ENCODE measurements at places on chromosomes 3 and 15.

GRCh38 chr3:128992926-128993460 lies 883 bp downstream of the CFAP92 start:
- no peak for DNase-seq

- no peak for DNase-seq
These were observed 122.7 kb upstream of the IGF1R start for GRCh38 chr15:98525661-98526001.

DNA sequence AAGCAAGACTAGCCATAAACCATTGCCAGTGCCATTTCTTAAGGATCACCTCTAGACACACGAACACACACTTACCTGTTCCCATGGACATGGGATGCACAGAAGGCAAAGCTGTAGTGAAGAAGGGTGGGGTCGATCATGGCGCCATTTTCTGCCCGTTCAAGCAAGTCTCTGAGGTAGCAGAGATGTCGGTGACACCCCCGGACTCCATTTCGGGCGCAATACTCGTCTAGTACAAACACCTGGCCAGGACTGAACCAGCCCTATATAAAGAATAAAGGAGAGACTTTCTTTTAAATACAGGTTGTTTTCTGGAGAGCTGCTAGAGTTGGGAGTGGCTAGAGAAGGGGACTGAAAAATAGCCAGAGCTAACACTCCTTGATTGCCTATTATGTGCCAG lies 159.4 kb upstream of the FEZF2 start:
- no peak for DNase-seq

- peak; percentile 22 for DNase-seq
These were observed 54.5 kb downstream of the IQSEC1 start for GRCh38 chr3:13018561-13019242.

DNA sequence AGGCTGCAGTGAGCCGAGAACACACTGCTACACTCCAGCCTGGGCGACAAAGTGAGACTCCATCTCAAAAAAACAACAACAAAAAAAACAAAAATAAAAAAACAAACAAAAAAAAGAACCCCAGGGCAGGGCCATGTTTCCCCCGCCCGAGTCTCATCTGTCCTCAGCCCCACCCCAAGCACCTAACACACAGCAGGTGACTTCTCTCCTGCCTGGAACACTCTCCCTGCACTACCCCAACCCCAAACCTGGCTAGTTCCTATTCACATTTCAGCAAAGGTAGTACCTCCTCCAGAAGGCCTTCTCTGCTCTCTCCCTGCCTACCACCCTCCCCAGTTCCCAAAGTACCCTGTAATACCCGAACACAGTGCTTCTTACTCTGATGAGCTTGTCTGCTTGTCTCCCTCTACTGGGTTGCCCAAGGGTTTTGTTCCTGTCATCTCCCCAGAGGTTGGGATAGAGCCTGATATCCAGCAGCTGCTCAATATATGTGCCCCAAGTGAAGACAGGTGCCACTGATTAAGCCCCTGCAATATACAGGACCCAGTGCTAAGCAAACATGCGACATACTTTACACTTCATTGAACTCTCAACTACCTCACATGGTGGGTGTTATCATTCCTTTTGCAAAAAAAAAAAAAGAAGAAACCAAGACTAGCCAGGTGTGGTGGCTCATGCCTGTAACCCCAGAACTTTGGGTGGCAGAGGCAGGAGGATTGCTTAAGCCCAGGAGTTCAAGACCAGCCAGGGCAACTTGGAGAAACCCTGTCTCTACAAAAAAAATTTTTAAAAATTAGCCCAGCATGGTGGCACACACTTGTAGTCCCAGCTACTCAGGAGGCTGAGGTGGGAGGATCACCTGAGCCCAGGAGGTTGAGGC lies 103.6 kb downstream of the DAPK2 start:
- DNase-seq: peak; percentile 15

DNA sequence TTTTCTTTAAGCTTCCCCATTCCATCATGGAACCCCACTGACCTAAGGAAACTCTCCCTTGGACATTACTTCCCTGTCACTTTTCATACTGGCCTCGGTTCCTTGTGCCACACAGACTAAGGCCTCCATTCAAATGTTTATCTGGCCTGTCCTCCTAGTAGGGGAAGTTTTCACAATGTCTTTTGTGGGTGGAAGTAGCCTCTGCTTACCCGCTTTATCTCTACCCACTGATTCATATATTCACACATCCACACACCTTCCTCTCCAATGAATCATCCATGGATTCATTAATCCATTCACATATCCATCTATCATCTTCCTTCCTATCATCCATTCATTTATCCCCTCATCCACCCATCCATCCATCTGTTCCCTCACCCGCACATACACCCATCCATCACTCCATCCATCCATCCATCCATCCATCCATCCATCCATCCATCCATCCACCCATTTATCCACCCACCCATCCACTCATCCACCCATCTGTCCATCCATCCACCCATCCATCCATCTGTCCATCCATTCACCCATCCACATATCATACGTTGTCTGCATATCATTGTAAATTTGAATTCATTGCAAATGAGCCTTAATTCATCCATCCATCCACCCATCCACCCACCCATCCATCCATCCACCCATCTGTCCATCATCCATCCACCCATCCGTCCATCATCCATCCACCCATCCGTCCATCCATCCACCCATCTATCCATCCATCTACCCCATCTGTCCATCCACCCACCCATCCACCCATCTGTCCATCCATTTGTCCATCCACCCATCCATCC lies 49.1 kb downstream of the IQSEC1 start:
- no peak for DNase-seq

- peak; percentile 80 for DNase-seq
These were observed 62.9 kb downstream of the FNDC3B start for GRCh38 chr3:172102123-172102882.

DNA sequence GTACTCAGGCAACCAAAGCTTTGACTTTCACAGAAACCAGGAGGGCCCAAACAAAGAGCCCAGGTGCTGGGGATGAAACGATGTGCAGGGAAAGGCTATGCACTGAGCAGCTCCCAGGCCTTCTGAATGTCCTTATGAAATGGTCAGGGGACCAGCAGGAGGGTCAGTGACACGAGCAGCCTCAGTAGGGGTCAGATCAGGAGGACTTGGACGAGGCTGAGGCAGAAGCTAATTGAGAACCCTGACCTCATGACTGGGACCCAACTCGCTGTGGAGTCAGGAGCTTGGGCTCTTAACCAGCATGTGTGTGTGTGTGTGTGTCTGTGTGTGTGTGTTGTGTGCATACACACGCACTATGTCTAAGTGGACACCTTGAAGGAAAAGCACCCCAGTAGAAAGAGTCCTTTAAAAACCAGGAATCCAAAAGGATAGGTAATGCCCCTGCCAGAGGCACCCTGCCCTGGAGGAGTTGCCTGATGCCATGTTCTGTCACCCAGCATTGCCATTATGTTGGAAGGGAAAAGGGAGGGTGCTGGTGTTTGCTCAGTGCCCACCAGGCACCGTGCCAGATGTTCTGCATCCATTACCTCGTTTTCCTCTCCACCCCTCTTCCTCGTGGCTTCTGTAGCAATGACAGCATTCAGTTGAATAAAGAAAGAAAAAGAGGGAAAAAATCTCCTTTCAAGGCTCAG lies 50.9 kb downstream of the CORO2B start:
- no peak for DNase-seq

DNA sequence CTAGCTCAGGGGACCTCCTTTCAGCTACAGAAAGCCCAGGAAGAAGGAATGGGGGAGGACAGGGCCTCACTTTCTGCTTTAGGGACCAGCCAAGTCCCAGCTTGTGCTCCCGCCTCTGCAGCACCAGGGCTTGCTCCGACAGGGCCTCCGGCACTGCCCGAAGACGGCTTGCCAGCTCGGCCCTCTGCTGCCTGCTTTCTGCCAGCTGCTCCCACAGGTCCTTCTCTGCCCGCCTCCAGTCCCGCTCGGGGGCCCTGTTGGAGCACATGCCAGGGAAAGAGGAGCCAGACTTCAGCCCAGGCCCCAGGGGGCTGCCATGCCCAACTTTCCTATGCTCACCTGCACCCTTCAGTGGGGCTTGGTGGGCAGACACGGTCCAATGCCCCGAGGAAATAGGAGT lies 4.3 kb upstream of the CLK3 start:
- no peak for DNase-seq

GRCh38 chr15:96695426-96695825 lies 364.9 kb downstream of the NR2F2 start:
- DNase-seq: no peak

DNA sequence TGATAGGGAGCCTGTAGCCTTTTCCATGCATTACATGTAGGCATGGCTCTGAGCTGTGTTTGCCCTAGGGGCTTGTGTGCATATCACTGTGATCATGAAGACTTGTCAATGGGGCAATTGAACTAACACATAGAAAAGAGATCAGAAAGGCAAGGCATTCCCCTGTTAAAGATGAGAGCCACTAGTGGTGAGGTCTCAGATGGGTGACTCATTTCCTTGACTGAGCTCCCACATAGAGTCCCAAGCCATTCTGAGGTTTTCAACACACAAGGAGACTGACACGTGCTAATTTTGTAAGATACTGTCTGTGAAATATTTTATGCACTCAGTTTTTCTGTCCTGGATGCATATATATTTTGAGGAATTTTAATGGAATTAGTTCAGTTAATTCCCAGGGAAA lies 53.8 kb downstream of the SAMMSON start:
- DNase-seq: no peak

GRCh38 chr15:42696626-42697025 lies 40.3 kb downstream of the CDAN1 start:
- no peak for DNase-seq

DNA sequence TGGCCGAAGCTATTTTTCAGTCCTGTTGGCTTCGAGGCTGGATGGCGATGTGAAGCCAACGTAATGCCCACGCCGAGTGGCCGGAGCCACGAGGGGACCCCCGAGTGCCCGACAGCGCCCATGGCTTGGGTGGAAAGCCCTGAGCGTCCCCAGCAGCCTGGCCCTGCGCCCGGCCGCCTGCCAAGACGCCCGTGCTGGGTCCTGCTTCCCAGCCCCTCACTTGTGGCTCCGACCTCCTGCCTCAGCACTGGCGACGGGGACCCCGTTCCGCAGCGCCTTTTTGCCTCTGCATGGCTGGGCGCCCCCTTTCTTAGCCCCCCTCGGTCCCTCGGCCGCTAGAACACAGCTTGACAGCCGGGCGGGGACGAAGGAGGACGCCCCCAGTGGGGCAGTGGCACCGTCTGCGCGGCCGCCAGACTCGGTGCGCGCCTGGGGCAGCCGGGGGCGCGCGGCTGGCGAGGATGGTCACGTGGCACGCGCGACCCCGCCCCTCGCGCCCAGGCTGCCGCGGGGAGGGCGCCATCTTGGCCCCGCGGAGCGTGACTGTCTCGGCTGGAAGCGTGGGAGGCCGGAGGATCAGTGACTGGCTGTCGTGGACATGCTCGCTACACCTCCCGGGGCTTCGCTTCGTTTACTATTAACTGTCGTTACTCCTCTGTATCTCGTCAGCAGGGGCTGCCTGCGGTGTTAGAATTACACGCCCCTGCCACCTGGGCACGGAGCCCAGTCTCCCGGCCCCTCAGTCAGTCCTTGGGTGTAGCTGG lies 626 bp upstream of the GPR176 start:
- peak; percentile 61 for DNase-seq

DNA sequence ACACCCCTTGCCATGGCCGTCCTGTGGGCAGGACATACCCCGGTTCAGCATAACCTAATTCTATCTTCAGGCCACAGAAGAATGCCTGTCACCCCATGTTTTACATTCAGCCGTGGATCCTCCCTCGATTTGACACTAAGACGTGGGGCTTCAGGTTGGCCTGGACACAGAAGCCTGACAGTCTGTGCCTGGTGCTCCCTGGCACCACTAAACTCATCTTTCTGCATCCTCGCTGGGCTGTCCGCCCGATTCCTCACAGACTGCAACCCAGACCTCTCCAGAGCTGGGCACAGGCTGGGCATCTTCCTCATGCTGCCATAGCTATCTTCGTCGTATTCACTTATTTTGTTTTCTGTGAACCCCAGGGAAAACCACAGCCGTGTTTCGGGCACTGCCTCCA lies 117.8 kb upstream of the IQSEC1 start:
- DNase-seq: no peak

DNA sequence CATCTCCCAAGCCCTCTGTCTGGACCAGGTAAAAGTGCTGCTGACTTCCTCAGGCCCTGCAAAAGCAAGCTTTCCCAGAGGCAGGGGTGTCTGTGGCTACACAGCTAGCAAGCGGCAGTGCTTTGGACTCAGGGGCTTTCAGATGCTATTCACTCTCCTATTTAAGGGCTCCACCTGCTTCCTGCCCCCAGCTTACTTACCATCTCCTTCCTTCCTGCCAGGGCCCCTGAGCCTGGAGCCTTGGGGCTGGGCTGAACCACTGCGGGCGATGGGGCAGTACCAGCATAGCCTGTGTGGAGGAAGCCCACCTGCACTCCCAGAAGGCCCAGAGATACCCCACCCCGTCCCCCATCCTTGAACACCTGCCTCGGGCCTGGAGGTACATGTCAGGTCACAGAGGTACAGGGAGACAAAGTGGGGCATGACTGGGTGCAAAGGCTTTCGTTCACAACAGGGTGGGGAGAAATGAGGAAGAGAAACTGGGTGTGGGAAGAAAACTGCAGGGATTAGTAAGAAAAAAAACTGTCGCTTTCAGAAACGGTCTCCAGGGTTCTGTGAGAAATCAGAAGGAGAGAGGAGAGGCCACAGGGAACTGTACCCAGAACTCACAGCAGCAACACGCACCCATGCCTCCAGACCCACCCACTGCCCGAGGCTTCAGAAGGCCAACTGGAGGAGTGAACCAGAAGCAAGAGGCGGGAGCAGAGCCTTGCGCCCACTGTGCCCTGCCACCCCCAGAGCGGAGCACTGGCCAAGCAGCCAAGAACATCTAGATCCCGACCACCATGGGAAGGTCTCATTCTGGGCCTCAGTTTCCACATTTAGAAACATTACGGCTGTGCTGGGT lies 49.5 kb downstream of the CCDC12 start:
- peak; percentile 96 for DNase-seq

DNA sequence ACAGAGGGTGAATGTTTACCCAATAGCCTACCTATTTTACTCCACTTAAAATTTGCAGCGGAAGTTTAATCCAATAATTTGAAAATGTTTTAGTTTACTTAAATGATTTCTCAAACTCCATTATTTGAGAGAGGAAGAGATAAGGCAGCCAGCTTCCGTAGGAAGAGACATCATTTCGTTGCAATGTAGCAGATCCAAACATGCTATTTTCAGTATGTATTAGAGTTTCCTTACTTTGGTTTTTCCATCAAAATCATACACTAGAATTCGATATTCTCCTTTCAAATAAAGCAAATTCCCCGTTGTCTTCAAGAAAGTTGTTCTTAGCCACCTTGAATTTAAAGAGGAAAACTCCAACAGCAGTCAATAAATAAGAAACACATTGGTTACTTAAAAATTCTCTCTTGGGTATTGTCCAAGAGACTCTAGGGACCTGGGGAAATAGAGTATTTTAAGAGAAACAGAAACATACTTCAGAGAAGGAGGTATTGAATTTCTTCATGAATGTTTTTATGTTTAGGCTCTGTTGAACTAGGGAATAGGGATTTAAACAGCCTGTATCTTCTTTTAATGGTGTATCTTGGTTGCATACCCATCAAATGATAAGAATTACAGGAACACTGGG lies 324.5 kb upstream of the GBE1 start:
- DNase-seq: no peak

GRCh38 chr3:8113626-8114025 lies 388.0 kb upstream of the LMCD1 start:
- no peak for DNase-seq
